ENCODE measurements at places on chromosomes 3 and 15. TPM values are rescaled to one million over a fixed set of nuclear protein-coding genes. Genes with fewer than 3 reads are reported as not detected.
A peak's percentile ranks its signal among the peaks of the same experiment; 100 is the strongest.

DNA sequence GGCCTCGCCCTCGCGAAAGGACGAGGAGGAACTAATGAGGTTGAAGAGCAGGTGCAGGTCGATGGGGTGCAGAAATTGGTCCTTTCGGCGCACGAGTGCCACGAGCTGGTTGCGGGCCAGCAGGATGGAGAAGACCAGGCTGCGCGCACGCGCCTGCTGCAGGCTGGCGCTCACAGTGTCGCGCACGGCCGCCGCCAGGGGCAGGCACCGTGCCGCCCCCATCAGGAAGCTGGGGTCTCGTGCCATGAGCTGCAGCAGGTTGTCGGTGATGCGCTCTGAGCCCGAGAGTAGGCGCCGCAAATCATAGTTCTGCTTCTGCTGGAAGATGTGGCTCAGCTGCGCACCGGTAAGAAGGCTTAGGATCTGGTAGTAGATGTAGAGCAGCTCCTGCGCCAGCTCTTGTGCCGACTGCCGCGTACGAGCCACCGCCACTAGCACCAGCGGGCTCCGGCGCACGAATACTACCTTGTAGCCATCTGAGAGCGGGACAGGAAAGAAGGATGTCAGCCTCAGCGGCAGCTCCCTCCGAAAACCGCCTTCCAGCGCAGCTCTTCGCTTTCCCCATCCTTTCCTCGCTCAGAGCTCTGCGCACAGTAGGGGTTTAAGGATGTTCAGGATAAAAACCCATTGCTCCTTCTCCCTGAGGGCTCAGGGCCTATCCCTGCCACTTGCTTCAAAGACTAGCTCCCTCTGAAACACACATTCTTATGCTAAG is 6.9 kb upstream of the MST1R start:
- no peak for DNase-seq

DNA sequence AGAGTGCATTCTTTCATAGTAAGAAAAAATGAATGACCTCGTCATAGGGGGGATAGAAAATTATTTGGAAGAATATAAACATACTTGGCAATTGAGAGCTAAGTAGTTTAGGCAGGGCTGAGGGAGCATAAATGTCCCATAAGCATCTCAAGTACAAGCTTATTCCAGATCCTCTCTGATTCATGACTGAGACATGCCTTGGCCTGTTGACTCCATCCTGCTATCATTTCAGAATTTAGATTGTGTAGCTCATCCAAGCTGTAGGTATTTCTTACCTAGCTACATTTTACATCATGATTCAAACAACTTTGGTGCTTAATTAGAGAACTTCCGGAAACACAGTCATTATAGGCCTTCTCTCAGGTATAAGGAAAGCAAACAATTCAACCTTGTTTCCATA is 12.3 kb downstream of the POGLUT1 start:
- no peak for DNase-seq

- DNase-seq: no peak
Observed at GRCh38 chr3:78979028-78979427, 788.8 kb downstream of the ROBO1 start.

DNA sequence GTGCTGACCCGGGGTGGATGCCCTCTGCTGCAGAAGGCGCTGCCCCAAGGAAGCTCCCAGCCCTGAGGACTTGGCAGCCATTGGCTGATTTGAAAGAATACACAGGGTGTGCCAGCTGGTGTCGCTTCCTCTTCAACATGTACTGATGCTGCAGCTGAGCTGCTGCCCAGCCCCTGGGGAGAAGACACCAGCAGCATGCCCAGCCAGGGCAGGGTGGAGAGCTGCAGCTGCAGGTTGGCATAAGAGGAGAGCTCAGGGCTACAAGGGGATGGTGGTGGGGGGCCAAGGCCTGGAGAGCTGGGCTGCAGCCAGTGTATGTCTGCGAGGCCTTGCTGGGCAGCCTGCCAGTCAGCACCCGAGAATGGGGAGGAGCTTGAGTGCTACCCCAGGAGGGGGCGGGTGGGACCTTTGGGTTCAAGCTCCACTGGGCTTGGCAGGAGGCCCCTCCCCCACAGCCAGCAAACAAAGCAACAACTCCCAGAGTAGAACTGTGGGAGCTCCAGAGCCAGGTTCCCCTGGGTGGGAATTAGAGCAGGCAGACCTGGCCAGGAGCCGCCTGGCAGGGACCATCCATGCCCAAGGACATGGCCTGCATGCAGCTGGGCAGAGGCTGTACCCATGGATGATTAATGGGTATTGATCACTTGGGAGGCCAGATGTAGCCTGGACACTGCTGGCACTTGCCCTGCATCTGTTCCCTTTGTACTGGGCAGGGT is 9.2 kb upstream of the SEMA4B start:
- peak; percentile 39 for DNase-seq

- no peak for DNase-seq
Observed at GRCh38 chr3:86913160-86913559, 77.8 kb downstream of the VGLL3 start.

GRCh38 chr15:96324192-96324895 is 6.2 kb upstream of the NR2F2 start:
- DNase-seq: no peak

PIGZ gene
- 0.49 TPM for total RNA-seq

TNFAIP8L3 gene
- 2.1 TPM for total RNA-seq

ATP13A5 gene
- not detected for total RNA-seq

PLA2G4F gene
- not detected for total RNA-seq
